Breast epithelium (tissue), 4 donors: ENCODE measurements at places on chromosomes 4 and X. TPM values are rescaled to one million over a fixed set of nuclear protein-coding genes. Genes with fewer than 3 reads are reported as not detected.
A peak's percentile ranks its signal among the peaks of the same experiment; 100 is the strongest.

GRCh38 chrX:39772057-39772832 is 325.5 kb downstream of the BCOR start:
- H3K36me3 ChIP-seq, result no peaks in the 10 kb centered on the region
- H3K27me3 ChIP-seq, result no peaks in the 10 kb centered on the region
- no peak overlapping the region for H3K4me3 ChIP-seq
- H3K4me1 ChIP-seq, result no peaks in the 10 kb centered on the region

DCAF8L2 gene
- total RNA-seq, result not detected

GRCh38 chrX:3345281-3346191 is 916 bp downstream of the MXRA5 start:
- H3K36me3 ChIP-seq, result no peaks in the 10 kb centered on the region
- DNase-seq, result peak; percentile 49
- H3K27me3 ChIP-seq, result no peaks in the 10 kb centered on the region
- no peaks in the 10 kb centered on the region for H3K4me1 ChIP-seq
- peak overlapping the region; percentile 75 for H3K27ac ChIP-seq
- peak overlapping the region; percentile 57 for H3K4me3 ChIP-seq

DNA sequence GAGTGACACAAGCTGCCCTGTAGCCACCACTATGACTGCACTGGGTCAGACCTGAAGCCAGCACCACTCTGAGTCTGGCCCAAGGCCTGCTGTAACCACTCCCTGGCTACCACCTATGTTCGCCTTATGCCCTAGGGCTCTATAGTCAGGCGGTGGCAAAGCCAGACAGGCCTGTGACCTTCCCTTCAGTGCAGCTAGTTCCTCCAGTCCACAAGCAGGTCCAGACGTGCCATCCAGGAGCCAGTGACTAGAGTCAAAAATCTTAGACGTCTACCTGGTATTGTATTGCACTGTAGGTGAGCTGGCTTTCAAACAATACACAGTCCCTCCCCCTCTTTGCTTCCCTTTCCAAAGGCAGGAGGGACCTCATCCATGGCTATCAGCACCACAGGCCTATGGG is 54.0 kb upstream of the RNF128 start:
- H3K27ac ChIP-seq, result no peak overlapping the region
- H3K36me3 ChIP-seq, result no peaks in the 10 kb centered on the region
- no peak overlapping the region for H3K4me3 ChIP-seq
- no peaks in the 10 kb centered on the region for H3K4me1 ChIP-seq
- H3K27me3 ChIP-seq, result no peaks in the 10 kb centered on the region

- H3K4me1 ChIP-seq, result no peaks in the 10 kb centered on the region
- no peak overlapping the region for H3K27ac ChIP-seq
- DNase-seq, result no peak
- H3K36me3 ChIP-seq, result no peaks in the 10 kb centered on the region
- peaks cover 10% of the 10 kb centered on the region for H3K27me3 ChIP-seq
Measured at GRCh38 chrX:3990569-3990968, 277.1 kb upstream of the PRKX start.

- H3K27me3 ChIP-seq, result no peaks in the 10 kb centered on the region
- no peak for DNase-seq
- H3K4me1 ChIP-seq, result no peaks in the 10 kb centered on the region
Measured at GRCh38 chr4:141962486-141962885, 326.1 kb downstream of the IL15 start.

DNA sequence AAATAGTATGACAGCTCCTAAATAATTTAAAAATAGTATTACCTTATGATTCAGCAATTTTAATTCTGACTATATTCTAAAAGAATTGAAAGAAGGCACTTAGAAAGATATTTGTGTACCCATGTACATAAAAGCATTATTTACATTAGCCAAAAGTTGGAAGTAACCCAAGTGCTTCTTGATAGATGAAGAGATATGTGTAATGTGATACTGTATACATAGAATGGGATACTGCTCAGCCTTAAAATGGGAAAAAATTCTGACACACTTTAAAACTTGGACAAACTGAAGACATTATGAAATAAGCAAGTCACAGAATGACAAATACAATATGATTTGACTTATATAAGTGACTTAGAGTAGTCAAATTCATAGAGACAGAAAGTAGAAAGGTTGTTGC is 112.2 kb downstream of the IDS start:
- no peak overlapping the region for H3K4me3 ChIP-seq
- no peak for DNase-seq
- no peaks in the 10 kb centered on the region for H3K4me1 ChIP-seq
- H3K27ac ChIP-seq, result no peak overlapping the region

TCEAL7 gene
- total RNA-seq, result 10.8 TPM

SPATA4 gene
- 1.3 TPM for total RNA-seq

MMRN1 gene
- 11.0 TPM for total RNA-seq

GRCh38 chr4:184644553-184645307 is 4.5 kb downstream of the CASP3 start:
- H3K27me3 ChIP-seq, result no peaks in the 10 kb centered on the region
- no peak overlapping the region for H3K4me3 ChIP-seq
- no peak overlapping the region for H3K27ac ChIP-seq

- no peaks in the 10 kb centered on the region for H3K27me3 ChIP-seq
- H3K4me3 ChIP-seq, result no peak overlapping the region
- no peaks in the 10 kb centered on the region for H3K36me3 ChIP-seq
- H3K27ac ChIP-seq, result no peak overlapping the region
- no peak for DNase-seq
- H3K4me1 ChIP-seq, result no peaks in the 10 kb centered on the region
Measured at GRCh38 chrX:48471504-48471903, 1.4 kb upstream of the SLC38A5 start.

GRCh38 chr4:33060674-33061542 is 2340.7 kb downstream of the PCDH7 start:
- no peaks in the 10 kb centered on the region for H3K36me3 ChIP-seq
- no peaks in the 10 kb centered on the region for H3K4me1 ChIP-seq
- no peaks in the 10 kb centered on the region for H3K27me3 ChIP-seq
- no peak for DNase-seq

GRCh38 chr4:70722199-70722791 is 531 bp downstream of the RUFY3 start:
- H3K4me3 ChIP-seq, result peak overlapping the region; percentile 47
- no peaks in the 10 kb centered on the region for H3K27me3 ChIP-seq
- H3K27ac ChIP-seq, result peak overlapping the region; percentile 35
- DNase-seq, result no peak
- no peaks in the 10 kb centered on the region for H3K4me1 ChIP-seq

- no peak overlapping the region for H3K4me3 ChIP-seq
- no peaks in the 10 kb centered on the region for H3K36me3 ChIP-seq
- H3K4me1 ChIP-seq, result no peaks in the 10 kb centered on the region
- H3K27ac ChIP-seq, result no peak overlapping the region
- H3K27me3 ChIP-seq, result no peaks in the 10 kb centered on the region
Measured at GRCh38 chr4:109410776-109411175, 22.8 kb upstream of the SEC24B start.

DNA sequence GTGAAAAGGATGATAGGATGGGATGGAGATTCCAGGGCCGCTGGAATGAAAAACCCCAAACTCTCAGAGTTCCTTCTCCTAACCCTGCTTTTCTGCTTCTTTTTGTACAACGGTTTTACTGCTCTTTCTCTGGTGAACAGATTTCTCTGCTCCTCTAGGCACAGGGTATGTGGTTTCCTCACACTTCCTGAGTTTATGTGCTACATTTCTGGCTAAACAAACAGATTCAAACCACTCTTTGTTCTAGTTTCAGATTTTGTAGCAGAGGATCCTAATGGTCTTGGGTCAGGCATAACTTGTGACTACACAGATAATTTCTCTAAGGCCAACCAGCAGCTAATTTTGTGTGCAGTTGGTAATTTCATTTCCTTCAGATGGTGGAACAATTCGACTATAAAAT is 52.6 kb downstream of the OSTC start:
- no peaks in the 10 kb centered on the region for H3K4me1 ChIP-seq
- no peak overlapping the region for H3K4me3 ChIP-seq
- no peaks in the 10 kb centered on the region for H3K27me3 ChIP-seq
- DNase-seq, result no peak
- H3K36me3 ChIP-seq, result no peaks in the 10 kb centered on the region
- no peak overlapping the region for H3K27ac ChIP-seq

DNA sequence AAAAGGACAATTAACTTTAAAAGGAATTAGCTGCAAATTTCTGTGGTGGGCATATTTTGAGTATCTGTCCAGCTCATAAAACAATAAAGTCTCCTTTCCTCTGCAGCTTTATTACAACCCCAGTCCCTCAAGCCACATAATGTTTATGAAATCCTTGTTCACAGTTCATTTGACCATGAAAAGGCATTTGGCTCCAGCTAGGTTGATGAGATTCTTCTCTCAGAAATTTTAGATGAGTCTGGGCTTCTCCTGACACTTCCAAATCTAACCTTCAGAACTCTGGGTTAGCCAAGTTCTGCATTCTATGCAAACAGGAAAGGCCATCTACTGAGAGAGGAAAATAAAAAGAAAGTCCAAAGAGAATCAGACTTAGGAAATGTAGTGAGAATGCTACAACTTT is 156.8 kb downstream of the GRXCR1 start:
- H3K4me3 ChIP-seq, result no peak overlapping the region
- H3K27me3 ChIP-seq, result no peaks in the 10 kb centered on the region
- no peak overlapping the region for H3K27ac ChIP-seq

GRCh38 chr4:39528061-39528465 is 824 bp upstream of the UGDH start:
- no peaks in the 10 kb centered on the region for H3K27me3 ChIP-seq
- H3K4me3 ChIP-seq, result peak overlapping the region; percentile 94
- peak; percentile 76 for DNase-seq

- H3K36me3 ChIP-seq, result no peaks in the 10 kb centered on the region
- peak overlapping the region; percentile 3 for H3K27ac ChIP-seq
- H3K4me3 ChIP-seq, result no peak overlapping the region
- no peaks in the 10 kb centered on the region for H3K4me1 ChIP-seq
- H3K27me3 ChIP-seq, result no peaks in the 10 kb centered on the region
Measured at GRCh38 chr4:7902101-7902553, 37.5 kb downstream of the AFAP1 start.

DNA sequence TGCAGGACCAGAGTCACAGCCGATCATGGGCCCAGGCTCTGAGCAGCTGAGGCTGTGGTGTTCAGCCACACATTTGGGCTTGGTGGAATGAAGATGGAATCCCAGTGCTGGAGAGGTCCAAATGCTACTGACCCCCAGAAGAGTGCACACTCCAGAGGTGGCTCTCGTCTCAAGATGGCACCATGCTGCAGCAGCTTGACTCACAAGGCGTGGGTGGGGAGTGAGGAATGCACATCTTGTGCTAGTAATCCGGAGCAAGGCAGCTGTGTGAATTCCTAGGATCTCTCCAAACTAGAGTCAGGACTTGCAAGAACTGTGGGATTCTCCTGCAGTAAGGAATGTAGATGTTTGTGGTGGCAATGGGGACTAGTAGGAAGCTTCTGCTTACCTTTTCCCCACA is 28.7 kb downstream of the RAB28 start:
- no peak overlapping the region for H3K4me3 ChIP-seq
- H3K27me3 ChIP-seq, result no peaks in the 10 kb centered on the region
- no peak for DNase-seq
- no peaks in the 10 kb centered on the region for H3K4me1 ChIP-seq
- H3K27ac ChIP-seq, result no peak overlapping the region

- no peaks in the 10 kb centered on the region for H3K36me3 ChIP-seq
- no peaks in the 10 kb centered on the region for H3K4me1 ChIP-seq
- no peak overlapping the region for H3K4me3 ChIP-seq
- H3K27me3 ChIP-seq, result peaks cover 11% of the 10 kb centered on the region
Measured at GRCh38 chrX:10755439-10756334, 135.3 kb upstream of the MID1 start.

DNA sequence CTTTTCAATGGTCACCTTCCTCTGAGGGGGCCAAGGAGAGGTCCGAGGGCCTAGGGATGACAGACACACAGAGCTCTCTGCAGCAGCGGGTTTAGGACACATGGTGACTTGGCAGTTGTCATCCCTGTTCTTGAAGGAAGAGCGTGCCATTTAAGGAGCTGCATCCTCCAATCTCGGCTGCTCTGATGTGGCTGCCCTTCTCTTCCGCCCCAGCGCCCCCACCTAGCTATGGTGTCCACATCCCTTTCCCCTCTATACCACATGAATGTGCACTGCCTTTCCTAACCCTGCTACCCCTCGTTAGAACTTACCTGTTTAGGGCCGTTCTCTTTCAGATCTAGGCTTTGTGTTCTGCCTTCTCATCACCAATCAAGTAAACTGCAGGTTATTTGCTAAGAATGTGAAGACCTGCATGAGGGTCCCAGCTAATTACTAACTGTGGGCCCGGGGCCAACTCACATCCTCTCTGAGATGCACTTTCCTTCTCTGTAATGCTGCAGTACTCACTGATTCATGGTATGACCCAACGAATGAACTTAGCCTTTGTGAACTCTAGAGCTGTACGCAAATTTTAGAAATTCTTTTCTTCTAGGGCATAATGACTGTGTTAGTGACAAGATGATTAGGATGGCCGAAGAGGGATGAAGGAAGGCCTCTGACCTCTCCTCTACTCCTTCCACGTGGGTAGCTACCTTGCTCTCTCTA is 38.2 kb downstream of the CHST7 start:
- peaks cover 22% of the 10 kb centered on the region for H3K27me3 ChIP-seq
- H3K36me3 ChIP-seq, result no peaks in the 10 kb centered on the region
- no peak overlapping the region for H3K27ac ChIP-seq
- H3K4me3 ChIP-seq, result no peak overlapping the region
- no peaks in the 10 kb centered on the region for H3K4me1 ChIP-seq

DNA sequence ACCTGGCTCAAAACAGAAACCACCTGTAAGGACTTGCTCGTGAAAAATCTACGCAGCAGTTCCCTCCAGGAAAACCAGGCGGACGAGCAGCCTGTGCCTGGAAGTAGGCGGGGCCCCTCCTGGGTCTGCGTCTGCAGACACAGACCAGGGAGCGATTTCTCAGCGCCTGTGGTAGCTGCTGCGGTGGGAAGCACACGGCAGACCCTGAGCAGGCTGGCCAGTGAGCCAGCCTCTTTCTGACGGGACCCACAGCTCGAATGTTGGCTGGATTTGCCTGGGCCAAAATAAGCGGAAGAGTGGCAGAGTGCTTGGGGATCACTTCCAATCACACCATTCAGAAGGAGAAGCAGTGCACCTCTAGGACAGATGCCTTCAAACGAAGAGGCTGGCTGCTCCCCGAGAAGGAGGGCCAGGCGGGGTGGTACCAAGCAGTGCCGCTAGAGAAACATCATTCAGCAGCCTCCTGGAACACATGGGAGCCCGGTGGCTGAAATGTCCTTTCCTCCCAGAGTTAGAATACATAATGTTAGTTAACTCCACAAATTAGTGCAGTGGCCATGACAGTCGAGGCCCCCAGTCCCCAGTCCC is 85.9 kb downstream of the GATB start:
- H3K36me3 ChIP-seq, result no peaks in the 10 kb centered on the region
- peak overlapping the region; percentile 61 for H3K27ac ChIP-seq
- no peaks in the 10 kb centered on the region for H3K4me1 ChIP-seq
- peak overlapping the region; percentile 44 for H3K4me3 ChIP-seq
- no peaks in the 10 kb centered on the region for H3K27me3 ChIP-seq

DNA sequence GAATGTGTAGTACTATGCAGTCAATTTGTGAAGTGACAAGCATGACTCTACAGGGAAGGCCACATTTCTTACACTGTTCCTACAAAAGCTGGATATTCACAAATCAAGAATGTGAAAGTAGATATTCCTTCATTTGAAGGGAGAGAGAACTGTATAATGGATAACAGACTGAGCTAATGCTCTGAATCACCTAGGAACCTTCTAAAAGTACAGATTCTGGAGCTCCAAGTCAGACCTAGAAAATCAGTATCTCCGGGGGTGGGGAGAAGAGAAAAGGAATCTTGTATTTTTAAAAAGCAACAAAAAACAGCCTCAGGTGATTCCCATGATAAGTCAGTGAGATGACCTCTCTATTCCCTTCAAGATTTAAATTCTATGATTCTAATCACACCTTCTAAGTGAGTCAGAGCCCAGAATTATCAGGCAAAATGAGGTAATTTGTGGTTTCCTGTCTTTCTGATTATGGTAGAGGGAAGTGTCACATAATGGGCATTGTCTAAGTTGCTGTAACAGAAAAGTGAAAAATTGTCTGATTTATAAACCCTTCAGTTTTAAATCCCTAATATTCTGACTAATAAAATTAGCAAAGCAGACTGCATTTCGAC is 80.9 kb downstream of the IL21 start:
- DNase-seq, result no peak
- H3K27me3 ChIP-seq, result no peaks in the 10 kb centered on the region
- H3K27ac ChIP-seq, result no peak overlapping the region
- H3K4me1 ChIP-seq, result no peaks in the 10 kb centered on the region
- no peak overlapping the region for H3K4me3 ChIP-seq
